ENCODE measurements at places on chromosomes 7 and 10. TPM values are rescaled to one million over a fixed set of nuclear protein-coding genes. Genes with fewer than 3 reads are reported as not detected.

DNA sequence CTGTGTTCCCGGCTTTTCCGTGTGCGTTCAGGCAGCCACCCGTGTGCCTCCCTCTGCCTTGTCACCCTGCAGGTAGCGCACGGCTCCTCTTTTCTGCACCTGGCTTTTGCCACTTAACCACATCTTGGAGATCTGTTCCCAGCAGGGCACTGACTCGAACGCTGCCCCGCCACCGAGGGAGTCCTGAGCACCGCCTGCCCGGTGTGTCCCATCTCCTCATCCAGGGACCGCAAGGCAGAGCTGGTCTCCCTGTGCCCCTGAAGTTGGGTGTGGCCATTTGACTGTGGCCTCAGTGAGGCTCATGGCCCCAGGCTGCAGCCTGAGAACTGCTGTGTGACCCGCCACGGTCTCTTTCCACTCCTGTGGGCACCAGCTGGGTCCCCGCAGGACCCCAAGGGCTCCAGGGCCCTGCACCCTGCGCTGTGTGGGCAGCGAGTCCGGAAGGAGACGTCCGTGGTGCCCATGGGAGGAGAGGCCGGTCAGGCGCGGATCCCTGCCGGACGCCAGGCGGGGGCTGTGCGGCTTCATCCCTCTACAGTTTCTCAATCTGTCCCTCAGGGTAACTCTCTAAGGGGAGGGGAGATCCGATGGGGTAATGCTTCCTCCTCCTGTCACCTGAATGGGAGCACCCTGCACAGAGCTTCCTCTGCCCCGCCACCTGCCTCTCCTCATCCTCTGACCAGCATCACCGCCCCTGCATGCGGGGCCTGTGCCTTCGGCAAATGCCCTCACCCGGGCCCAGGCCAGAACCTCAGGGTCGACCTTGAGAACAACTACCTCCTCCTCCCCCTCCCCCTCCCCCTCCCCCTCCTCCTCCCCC, 1.8 kb upstream of the INTS1 start:
- DNase-seq: no peak

HOXA10 gene
- 36.7 TPM for total RNA-seq

DNA sequence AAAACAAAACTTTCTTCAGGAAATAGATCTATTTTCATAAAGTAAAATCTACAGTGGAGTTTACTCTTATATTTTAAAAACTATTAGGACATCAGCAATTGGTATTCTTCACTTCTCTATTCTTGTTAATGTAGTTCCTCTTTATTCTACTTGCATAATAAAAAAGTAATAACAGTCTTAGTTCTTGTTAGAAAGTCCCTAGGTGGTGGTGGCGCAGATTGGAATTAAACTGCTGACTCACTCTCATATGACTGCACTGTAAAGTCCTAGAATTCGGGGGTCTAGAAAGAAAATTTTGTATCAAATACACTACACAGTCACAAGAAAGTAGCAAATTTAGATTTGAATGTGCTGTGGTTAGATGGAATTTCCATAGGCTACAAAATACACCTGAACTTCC, 44.6 kb upstream of the TES start:
- DNase-seq: no peak

MYL10 gene
- not detected for total RNA-seq
